ENCODE measurements at places on chromosomes 1 and 21.

- no peak for DNase-seq
Observed at GRCh38 chr1:89547563-89548116, 23.0 kb downstream of the LRRC8B start.

GRCh38 chr1:186059752-186060151 is 315.3 kb downstream of the TPR start:
- no peak for DNase-seq

GRCh38 chr21:44528634-44528995 is 11.4 kb downstream of the KRTAP10-1 start:
- DNase-seq = no peak

GRCh38 chr1:196433000-196433399 is 175.2 kb downstream of the KCNT2 start:
- no peak for DNase-seq

DNA sequence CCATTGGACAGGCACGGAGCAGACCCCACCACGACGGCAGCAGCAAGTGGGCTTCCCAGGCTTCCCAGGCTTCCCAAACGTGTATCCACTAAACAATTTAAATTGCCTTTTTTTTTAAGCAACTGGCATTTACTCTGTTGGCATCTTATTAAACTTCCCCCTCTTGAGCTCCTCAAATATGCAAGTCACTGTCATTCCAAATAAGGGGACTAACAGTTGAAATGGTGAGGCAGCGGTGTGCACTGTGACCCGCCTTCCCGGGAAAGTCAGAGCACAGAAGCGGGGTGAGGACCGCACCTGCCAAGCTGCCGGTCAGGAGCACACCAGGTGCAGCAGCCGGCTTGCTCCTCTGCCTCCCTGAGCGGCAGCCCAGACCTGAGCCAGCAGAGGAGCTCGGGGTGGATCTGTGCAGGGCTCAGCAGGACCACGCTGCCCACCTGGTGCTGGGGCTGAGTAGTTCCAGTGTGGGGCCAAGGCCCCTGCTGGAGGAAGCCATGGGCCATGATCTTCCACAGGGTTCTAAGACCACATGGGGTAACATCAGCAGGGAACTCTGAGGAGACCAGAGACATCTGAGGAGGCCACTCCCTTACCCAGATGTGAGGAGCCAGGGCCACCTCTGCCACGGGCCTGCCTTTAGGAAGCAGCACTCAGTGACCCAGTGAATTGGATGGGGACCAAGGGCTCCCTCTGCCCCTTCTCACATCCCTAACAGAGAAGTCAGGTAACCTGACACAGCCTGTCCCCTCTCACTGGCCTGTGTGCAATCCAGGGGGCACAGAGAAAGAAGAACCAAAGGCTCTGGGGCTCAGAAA is 245.4 kb downstream of the NPHP4 start:
- DNase-seq = no peak

GRCh38 chr1:94351481-94351880 is 66.7 kb upstream of the ABCD3 start:
- no peak for DNase-seq

DNA sequence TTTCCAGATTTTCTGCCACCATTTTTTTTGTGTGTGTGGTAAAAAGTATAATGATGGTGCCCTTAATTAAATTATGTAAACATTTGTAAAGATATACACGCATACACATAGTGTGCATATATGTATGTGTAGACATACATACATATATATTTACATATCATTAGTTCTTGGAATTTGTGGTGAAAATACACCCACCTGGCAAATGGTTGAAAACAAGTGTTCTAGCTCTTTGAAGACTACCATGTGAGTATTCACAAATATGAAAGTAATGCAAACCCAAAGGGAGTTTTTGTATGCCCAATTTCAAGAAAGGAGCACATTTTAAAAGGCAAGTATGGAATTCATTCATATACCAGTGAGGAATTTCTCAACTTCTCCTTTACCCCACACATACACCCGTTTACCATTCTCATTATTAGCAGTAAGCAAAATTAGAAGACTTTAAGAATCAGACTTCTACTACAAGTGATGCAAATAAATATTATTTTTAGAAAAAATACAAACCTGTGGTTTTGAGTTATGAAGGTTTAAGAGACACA is 8.0 kb downstream of the RABGAP1L start:
- no peak for DNase-seq

DNA sequence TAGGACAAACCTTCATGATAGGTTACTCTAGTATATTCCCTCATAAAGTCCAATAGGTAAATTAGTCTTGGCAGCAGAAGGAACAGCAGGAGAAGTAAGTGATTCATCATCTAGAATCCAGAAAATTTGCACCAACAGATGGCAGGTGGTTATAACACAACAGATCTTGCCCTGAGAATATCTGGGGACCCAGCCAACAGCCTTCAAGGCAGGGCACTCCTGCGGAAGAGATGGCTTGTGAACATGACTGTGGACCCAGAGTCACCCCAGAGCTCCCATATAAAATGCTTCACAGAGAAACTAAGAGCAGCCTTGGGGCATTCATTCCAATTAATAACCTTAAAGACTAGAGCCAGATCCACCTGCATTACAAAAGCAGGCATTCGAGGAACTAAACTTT is 7.9 kb upstream of the PLA2G2C start:
- DNase-seq = no peak

DNA sequence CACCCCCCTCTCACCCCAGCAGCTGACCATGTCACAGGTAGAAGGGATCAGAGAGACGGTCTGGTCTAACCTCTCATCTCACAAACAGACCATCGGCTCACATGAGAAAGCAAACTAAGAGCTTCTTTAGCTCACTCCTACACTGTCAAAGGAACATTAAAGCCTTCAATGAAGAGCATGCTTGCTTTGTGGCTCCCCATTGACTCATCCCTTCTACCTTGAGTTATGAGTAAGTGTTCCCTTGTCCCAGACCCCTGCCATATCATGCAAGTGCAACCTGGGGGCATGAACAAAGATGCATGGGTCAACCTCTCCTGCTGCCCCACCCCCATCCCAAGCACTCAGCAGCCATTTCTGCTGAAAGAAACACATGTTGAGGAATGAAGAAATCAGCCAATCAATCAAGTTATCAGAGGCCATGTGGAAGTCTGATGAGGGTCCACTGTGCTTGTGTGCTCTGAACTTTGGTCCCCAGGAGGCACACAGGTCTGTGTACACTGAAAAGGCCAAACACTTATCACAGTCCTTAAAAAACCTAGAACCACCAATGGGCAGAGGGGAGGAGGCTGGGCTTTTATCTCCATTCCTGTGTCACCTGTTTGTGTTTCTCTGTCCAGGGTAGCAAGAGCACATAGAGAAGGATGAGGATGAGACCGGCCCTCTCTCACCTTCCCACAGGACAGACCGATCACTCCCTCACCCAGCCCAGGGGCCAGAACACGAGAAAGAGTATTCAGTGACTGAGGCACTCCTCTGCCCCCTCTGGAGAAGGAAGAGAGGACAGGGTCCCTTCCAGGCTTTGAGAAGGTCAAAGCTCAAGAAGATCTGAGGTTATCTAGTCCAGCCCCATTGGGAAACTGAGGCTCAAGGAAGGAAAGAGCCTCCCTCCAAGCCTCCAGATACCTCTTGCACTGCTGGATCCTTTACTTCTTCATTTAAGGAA is 9.5 kb downstream of the ETNK2 start:
- DNase-seq = no peak

- no peak for DNase-seq
Observed at GRCh38 chr1:151759241-151759640, 4.1 kb downstream of the MRPL9 start.

DNA sequence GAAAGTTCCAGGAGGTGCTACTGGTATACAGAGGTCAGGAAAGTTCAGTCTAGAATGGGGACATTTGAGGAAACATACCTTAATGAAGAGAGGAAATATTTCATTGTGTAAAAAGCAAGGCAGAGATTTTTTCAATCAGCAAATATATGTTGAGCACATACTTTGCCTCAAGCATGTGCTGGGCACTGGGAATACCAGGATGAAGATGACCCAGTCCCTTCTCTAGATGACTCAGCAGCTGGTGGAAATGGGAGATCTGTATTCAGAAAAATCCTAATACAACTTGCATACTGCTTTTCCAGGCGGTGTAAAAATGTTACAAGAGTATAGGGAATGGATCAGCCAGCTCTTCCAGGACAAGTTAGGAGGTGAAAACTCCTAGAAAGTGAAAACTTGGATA is 229.3 kb downstream of the FGGY start:
- DNase-seq = no peak

GRCh38 chr1:234535763-234536515 is 57.0 kb upstream of the TARBP1 start:
- no peak for DNase-seq

GRCh38 chr1:104746994-104747393 is 997.3 kb downstream of the AMY1C start:
- DNase-seq = no peak

- no peak for DNase-seq
Observed at GRCh38 chr1:245279346-245279745, 124.6 kb downstream of the KIF26B start.

DNA sequence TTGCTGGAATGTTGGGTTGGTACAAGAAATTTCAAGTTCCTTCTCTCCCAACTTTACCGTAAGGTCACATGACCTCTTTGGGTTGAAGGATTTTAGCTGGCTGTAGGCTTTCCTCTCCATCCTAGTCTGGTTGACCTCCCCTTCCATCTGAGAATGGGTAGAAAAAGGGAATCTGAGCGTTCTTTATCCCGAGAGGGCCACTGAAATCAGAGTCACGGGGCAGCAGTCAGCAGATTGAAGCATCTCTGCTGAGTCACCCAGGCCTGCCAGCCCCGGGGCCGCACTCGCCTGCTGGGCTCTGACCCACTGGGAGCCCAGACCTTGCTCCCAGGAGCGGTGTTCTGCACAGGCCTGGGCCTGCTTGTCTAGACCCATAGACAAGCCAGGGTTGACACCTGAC is 31.0 kb downstream of the TMCC2 start:
- no peak for DNase-seq

- DNase-seq = no peak
Observed at GRCh38 chr1:82226186-82226505, 425.4 kb downstream of the ADGRL2 start.

- DNase-seq = no peak
Observed at GRCh38 chr1:79791488-79792218, 785.1 kb upstream of the ADGRL4 start.

- no peak for DNase-seq
Observed at GRCh38 chr1:82597649-82598048, 796.9 kb downstream of the ADGRL2 start.

DNA sequence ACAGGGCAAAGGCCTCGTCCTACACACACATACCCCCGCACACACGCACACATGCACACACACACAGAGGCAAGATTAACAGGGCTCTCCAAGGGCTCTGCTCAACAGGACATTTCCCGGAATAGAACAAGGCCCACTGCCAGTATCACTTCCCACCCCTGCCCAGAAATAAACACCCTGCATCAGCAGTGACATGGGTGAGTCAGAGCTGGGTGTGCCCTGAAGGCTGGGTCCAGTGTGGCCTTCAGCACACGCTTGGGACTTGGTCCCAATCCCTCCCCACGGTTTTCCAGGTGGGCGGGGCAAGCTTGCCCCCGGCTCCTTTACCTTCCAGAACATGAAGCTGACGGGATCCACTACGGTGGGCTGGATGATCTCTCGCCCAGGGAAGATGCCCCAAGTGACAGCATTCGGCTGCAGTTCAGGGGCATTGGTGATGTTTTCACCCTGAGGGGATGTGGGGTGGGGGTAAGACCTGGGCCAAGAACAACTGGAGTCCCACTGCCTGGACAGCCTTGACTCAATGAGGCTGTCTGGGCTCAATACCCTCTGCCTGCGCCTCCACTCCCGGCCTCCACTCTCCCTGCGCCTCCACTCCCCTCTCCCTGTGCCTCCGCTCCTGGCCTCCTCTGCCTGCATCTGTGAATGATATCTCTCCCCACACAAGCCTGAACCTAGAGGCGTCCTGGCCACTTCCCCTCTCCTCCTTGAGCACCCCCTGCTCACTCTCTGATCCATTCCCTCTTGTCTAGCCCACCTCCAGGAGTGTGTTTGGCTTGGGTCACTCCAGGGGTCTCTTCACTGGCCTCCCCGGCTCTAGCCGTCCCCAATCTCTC is 14.7 kb downstream of the MTHFR start:
- no peak for DNase-seq

- no peak for DNase-seq
Observed at GRCh38 chr1:178310685-178311105, 186.1 kb downstream of the CLEC20A start.

GRCh38 chr1:3542676-3543075 is 68.6 kb downstream of the MEGF6 start:
- no peak for DNase-seq

- no peak for DNase-seq
Observed at GRCh38 chr1:4549930-4550329, 104.5 kb upstream of the AJAP1 start.

DNA sequence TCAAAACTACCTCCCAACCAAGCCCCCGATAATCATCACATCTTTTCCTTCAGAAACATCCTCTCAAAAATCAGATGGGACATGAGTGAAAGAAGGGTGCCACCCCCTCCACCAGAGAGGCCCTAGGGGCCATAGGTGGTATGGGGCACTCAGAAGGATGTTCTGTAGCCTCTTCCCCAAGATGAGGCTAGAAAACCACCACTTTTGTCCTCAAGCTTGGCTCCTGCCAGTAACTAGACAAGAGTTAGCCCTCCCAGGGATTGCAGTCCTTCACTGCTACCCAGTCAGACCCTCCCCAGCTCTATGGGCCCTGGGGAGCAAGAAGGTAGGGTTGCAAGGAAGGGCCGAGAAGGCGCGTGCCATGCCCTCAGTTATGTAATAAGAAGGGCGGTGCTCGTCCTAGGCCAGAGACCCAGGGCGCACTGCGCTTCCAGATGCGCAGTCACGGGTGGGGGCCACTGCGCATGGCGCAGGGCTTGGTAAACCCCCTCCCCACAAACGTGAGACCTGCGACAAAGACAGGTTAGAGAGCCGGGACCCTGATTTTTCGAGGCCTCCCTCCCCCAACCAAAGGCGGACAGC is 69.7 kb downstream of the CD46 start:
- no peak for DNase-seq

GRCh38 chr21:23578027-23578426 is 2029.3 kb downstream of the MRPL39 start:
- no peak for DNase-seq

GRCh38 chr21:45308194-45309068 is 20.7 kb upstream of the POFUT2 start:
- no peak for DNase-seq

- no peak for DNase-seq
Observed at GRCh38 chr1:220698607-220699016, 8.4 kb downstream of the C1orf115 start.

GRCh38 chr1:110524311-110525248 is 5.6 kb upstream of the KCNA10 start:
- DNase-seq = peak; percentile 4

DNA sequence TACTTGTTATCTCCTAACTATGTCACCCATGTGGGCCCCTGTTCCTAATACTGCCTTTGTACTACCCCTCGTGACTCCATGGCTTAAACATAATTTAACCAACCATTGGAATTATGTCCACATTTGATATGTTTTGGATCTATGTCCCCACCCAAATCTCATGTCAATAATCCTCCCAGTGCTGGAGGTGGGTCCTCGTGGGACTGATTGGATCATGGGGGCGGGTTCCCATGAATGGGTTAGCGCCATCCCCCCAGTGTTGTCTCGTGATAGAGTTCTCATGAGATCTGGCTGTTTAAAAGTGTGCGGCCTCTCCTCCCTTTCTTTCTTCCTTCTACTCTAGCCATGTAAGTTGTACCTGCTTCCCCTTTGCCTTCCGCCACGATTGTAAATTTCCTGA is 9.8 kb downstream of the CBR1 start:
- no peak for DNase-seq
